ENCODE measurements at places on chromosomes 1 and 21.

DNA sequence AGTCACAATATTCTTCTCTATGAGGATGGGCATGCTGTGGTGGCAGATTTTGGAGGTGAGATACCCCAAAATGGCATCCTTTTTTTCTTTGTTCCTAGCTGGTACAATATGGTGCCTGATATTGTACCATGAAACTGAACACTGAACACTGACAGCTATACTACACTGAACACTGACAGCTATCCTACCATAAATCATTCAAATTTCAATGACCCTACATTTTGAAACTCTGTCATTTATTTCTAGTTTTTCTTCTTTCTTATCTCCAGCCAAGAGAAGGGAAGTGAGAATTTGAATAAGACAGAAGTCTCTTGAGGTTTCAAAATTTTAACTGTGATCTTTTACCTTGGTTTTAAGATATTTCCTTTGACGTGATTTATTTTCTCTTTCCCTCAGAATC, 76.3 kb downstream of the LRRC53 start:
- H3K4me1 ChIP-seq, result no peaks in the 10 kb centered on the region
- H3K27ac ChIP-seq, result no peak overlapping the region
- no peak overlapping the region for H3K4me3 ChIP-seq
- no peak for DNase-seq
- no peaks in the 10 kb centered on the region for H3K27me3 ChIP-seq

- no peaks in the 10 kb centered on the region for H3K27me3 ChIP-seq
- H3K4me3 ChIP-seq, result no peak overlapping the region
- no peaks in the 10 kb centered on the region for H3K36me3 ChIP-seq
- H3K27ac ChIP-seq, result no peak overlapping the region
Measured at GRCh38 chr1:218829097-218829496, 344.6 kb upstream of the LYPLAL1 start.

DNA sequence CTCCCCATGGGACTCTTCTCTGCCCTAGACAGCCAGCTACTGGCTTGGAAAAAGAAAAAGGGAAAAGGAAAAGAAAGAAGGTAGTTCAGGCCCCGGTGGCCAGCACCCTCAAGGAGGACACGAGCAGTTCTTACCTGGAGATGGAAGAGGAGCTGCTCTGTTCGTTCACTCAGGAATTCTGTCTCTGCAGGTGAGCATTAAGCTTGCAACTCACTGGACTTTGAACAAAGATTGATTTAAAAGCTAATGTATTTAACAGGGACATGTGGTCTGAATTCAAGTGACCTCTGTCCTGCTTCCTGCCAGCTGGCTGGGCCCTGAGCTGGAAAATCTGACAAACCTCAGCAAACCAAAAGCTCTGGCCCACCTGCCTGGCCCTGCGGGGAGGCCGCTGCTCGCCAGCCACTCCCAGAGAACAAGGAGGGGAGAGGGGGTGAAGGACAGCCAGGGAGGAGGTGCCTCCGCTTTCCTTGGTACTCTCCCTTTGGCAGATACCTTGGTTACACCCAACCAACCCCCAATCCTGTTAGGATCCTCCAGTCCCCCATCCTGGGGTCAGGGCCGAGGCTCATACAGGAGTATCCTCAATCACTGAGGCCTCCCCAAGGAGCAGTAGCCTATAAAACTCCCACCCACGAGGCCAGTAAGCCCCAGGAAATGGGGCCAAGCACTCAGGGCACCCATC, at the start of gene PDZK1:
Gene PDZK1 (minus strand): TSS at position 186 of the 685 bp plus-strand sequence. CDS start 19,347 bp downstream, outside the sequence.
- H3K27ac ChIP-seq, result no peak within 1 kb of the TSS
- H3K27me3 ChIP-seq, result no peaks in the 10 kb centered on the region
- no peak for DNase-seq
- H3K4me1 ChIP-seq, result no peaks in the 10 kb centered on the region

DNA sequence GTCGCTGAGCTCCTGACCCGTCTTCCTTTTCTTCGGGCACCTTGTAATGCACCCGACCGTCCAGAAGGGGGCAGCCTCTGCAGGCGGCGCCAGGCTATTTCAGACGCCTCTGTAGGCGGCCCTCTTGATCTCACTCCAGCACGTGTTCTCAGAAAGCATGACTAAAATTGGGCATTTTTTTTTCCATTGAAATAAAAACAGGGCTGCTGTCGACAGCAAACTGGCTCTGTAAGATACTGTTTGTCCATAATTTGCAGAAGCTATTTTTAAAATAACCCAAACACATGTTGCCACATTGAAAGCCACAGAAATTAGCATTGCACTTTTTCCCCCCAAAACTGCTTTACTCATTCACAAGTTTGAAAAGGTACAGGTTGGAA, 78.0 kb downstream of the STUM start:
- H3K4me1 ChIP-seq, result peaks cover 10% of the 10 kb centered on the region
- H3K36me3 ChIP-seq, result no peaks in the 10 kb centered on the region
- H3K27ac ChIP-seq, result no peak overlapping the region
- peak overlapping the region; percentile 45 for H3K4me3 ChIP-seq
- peak; percentile 84 for DNase-seq

Measured in CD8-positive, alpha-beta memory T cell (primary cell).